ENCODE measurements at places on chromosomes 5 and 9.

DNA sequence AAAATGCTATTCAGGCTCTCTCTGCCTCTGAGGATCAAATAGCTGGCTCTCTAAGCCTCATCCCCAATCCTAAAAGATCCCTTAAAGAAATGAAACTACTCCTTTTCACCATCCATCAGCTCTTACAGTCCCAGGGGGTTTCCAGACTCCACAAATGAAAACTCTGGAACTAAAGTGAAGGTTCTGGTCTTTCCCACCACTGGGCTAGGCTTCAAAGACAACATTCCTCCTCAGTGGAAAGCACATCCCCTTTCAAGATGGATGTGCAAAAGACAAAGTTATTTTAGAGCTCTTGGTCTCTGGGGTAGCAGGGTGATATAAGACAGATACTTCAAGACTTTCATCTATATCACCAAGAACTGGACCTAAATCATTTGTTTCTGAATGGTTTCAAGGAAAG is 106.9 kb downstream of the DCP2 start:
- no peak for DNase-seq

GRCh38 chr5:9626955-9627354 is 3.2 kb downstream of the TAS2R1 start:
- DNase-seq = no peak

DNA sequence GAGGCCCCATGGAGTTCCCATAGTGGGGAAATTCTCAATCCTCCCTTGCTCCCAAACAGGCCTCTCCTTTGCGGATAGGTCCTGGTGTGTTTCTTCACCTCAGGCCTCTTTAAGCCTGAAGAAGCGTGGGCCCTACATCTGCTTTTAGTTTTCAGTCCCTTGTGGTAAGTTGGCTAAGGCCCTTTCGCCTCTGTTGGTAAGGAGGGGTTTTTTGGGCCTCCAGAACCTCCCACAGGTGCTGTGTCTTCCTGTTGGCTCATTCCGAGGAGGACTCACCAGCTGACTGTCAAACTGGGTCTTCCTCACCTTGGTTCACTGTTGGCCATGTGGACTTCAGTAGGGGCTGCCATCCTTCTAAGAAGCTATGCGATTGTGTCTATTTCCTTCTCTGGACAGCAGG is 56.4 kb upstream of the DHFR start:
- DNase-seq = no peak

GRCh38 chr9:72333709-72334108 is 31.3 kb downstream of the ZFAND5 start:
- DNase-seq = no peak

GRCh38 chr5:359301-359897 is 37.9 kb downstream of the AHRR start:
- DNase-seq = no peak

DNA sequence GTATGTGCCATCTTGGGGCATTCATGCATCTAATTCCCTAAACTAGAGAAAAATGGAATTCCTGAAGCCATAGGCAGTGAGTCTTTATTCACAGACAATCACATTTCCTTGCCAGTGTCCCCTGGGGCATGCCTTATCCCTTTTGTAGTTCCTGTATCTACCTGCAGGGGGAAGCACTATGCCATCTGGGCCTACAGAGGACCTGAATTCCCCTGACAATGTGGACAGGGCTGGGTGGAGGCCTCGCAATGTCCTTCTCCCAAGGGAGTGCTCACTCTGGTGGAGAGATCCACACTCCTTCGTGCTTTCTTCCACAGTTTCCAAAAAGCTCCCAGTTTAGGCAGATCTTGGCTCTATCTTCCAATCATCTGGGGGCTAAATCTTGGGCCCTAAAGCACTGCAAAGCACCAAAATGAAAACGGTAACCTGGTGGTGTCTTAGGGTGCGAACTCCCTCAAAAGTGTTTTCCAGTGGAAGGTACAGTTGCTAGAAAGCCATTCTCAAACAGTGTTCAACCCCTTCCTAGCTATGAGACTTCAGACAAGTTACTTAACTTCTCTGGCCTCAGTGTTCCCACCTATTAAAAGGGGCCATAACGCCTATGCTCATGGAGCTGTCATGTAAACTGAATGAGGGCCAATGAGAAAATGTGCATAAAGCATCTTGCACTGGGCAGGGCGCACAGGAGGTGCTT is 17.5 kb downstream of the WHRN start:
- peak; percentile 47 for DNase-seq

DNA sequence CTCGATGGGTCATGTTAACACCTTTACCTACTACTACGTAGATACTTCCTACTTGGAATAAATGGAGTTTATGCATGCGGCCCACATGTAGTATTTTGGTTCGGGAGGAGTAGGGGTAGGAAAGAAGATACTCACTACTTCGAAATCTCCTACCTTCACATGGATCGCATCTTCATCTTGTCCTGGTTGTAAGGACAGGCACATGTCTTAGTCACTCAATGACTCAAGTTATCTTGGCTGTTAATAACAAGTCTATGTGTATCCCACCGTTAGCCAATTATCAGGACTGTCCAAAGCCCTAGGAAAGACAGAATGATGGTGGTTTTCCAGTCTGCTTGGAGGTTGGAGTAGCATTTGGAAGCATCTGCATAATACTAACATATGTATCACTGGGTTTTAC is 24.1 kb downstream of the CMYA5 start:
- no peak for DNase-seq

DNA sequence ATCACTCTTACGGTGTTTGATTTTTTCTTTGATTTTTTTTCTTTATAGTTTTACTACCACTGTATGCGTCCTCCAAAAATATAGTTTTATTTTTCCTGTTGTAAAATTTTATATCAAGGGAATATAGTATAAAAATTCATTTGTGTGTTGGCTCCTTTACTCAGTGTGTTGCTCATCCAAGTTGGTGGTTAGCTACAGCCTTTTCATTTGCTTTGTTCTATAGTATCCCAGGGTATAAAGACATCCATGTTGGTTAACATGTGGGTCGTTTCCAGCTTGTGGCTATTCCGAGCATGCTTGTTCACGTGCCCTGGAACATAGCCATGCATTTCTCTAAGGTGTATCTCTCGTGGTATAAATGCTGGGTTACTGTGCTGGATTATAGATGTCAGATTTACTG is 54.8 kb upstream of the DAB2 start:
- DNase-seq = no peak

GRCh38 chr5:85484982-85485574 is 1100.4 kb upstream of the EDIL3 start:
- no peak for DNase-seq

DNA sequence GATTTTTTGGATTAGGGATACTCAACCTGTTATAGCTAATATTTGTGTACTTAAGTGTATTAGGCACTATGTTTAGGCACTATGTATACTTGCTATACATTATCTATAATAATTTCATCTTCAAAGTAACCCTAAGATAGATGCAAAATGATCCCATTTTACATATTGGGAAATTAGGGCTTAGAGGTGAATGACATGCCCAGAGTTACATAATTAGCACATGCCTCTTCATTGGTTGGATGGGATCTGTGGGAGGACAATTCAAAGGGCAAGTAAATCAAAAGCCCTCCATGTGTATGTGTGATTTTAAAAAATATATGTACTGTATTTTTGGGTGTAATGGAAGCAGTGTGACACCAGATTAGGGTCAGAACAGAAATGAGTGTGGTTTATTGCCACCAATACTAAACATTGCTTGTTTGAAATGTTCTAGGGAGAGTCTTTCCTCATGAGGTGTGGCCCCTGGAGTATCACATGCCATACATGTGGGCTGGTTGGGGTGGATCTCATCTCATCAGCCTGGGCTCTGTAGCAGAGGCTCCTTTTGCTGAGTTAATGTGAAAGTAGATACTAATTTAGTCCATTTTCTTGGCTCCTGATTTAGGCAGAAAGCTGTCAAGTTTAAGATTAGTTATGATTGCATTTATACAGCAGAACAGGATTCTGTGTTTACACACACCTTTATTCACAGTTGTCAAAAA is 5.5 kb downstream of the C9orf85 start:
- DNase-seq = no peak

- DNase-seq = no peak
These were observed 64.3 kb downstream of the IRX1 start for GRCh38 chr5:3659907-3660306.

DNA sequence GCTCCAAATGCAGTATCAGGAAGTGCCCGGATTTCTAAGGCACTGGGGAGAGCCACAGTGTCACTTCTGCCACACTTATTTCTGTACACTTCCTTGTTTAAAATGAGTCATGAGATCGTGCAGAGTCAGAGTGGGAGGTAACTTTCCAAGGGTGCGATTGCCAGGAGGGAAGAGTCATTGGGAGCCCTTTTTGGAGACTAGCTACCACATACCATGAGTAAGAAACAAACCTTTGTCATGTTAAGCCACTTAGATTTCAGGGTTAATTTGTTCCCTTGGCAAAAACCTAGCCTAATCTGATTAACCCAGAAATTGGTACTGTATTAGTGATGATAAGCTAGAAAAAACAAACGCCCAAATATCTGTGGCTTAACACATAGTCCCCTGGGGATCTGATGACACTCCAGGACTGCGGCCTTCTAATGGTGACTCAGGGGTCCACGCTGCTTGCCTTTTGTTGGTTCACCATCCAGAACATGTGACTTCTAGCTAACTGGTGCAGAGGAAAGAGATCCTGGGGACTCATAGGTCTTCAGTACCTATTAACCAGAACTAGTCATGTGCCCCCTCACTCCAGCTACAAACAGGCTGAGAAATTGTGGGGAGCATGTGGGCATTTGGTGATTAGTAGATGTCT is 48.6 kb upstream of the TLE1 start:
- DNase-seq = no peak

DNA sequence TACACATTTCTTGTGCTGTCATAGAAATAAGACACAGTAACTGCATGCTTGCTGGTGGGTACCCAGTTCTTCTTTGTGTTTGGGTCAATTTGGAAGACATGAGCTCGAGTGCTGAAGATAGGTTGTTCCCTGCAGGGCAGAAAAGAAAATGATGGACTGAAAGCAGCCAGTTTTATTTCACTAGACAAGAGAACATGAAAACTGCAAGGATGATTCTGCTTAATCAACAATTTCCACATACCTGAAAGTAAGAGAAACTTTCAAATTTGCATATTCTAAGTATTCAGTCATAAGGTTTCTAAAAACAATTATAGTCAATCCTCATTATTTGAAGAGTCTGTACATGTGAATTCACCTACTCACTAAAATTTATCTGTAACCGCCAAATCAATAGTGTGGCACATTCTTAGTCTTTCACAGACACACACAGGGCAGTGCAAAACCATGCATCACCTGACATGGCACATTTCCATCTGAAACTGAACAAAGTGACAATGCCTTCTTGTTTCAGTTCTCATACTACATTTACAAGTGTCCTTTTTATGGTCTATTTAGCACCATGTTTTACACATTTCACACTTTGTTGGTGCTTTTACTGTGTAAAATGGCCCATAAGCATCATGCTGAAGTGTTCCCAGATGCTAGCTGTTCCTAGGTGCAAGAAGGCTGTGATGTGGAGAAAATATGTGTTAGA is 56.9 kb downstream of the HOMER1 start:
- no peak for DNase-seq

DNA sequence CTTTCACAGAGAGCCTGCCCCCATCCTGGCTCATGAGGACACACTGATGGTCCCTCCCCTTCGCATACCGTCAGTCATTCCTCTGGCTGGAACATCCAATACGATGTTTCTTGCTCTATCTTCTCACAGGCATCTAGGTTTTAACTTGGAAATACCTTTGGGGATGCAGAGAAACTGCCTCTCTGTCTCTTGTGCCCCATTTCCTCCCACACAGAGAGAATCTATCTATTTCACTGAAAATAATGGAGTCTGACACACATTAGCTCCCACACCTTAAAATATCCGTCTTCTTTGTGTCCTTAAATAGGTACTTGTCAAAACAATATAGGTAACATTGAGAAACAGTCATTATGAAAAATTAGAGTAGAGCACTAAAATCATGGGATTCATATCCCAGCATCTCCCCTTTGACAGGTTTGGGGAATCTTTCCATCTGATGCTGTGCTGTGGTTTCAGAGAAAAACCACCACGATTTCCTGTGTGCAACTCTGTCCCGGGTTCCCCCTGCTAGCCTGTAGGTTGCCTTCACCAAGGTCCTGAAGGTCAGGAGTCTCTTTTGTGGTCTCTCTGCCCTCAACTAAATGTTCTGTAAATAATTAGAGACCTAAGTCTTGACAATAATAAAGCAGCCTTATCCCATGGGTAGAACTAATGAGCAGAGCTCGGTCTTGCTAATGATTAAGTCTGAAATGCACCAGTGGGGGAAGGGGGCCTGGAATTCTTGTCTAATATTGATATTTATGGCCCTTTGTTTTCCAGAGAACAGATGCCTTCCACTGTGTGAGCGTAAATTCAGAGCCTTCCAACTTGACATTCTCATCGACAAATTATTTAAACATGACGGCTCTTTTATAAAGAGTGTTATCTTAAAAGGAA is 371.0 kb downstream of the ICE1 start:
- DNase-seq = no peak

DNA sequence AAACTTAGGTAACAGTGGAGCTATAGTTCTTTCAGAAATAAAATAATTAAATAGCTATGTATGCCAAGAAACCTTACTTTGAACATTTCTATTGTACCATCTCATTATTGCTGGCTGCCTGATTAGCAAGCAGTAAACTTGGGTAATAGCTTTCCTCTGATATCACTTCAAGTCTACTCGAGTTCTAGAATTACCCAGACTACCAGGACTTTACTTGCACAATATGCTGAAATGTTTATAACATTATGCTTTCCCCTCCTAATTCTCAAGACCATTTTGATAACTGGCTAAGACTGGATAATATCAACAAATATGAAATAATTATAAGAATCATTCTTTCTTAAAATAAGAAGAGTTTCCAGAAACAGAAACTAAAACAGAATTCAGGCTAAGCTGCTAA is 512.6 kb downstream of the RAB3C start:
- no peak for DNase-seq

GRCh38 chr5:33043343-33043997 is 332.3 kb downstream of the NPR3 start:
- no peak for DNase-seq

GRCh38 chr5:138032028-138032571 is 779 bp downstream of the FAM13B start:
- peak; percentile 30 for DNase-seq

DNA sequence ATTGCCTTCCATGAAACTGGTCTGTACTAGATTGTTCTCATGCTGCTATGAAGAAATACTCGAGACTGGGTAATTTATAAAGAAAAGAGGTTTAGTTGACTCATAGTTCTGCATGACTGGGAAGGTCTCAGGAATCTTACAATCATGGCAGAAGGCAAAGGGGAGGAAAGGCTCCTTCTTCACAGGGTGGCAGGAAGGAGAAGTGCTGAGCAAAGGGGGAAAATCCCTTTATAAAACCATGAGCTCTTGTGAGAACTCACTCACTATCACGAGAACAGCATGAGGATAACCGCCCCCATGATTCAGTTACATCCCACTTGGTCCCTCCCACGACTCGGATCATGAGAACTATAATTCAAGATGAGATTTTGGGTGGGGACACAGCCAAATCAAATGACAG is 163.2 kb downstream of the RFK start:
- DNase-seq = no peak

DNA sequence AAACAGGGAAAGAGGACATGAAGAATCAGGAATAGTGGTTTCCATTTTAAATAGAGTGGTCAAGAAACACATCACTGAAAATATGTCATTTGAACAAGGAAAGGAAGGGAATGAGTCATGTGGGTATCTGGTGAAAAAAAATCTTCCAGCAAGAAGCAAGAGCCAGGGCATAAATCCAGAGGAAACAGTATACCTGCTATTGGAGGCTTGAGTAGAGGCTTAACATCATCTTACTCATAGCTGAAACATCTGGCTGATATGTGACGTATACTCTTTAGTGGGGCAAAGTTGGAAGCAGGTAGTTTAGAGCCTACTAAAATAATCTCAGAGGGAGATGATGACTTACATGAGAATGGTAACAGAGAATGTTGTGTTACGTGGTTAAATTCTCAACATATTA is 517.2 kb downstream of the CAAP1 start:
- DNase-seq = no peak

Data from CD4-positive, alpha-beta T cell (primary cell).